ENCODE measurements at places on chromosomes 2 and 18.

DNA sequence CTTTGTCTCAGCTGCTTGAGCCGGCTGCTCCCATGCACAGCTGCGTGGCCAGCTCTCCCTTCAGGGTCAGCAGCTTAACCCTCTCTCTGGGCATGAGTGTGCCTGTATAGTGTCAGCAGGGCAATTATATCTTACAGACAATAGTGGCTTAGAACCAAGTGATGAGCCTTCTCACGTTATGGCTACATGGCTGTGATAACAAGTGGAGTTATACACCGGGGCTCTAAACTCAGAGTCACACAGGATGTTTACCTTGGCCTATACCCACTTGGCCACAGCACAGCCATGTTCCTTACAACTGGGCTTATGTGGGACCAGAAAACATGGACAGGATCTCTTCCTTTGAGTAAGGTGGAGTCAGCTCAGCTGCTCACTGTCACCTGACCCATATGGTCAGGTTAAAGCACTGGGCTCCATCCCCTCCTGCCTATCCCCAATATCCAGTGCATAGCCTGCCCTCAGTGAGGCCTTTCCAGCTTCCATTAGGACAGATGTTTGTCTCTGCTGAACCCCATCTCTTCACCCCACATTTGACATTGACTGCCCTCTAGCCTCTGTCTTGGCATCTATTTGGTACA lies 294.2 kb upstream of the NCKAP5 start:
- no peak for DNase-seq

DNA sequence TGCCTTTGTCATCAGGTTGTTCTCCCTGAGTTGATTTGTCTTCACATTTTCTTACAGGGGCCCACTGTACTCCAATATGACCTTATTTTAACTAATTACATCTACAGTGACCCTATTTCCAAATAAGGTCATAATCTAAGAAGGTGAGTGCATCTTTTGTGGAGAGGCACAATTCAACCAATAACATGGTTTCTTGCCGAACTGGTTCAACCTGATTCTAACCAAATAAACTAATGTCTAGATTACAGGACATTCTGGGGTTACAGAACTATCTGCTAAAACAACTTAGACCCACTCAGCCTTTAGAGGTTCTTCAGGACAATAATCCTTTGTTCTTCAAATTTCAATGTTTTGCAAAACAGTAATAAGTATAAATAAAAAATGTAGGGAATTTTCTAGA lies 496.5 kb upstream of the SOX11 start:
- no peak for DNase-seq

DNA sequence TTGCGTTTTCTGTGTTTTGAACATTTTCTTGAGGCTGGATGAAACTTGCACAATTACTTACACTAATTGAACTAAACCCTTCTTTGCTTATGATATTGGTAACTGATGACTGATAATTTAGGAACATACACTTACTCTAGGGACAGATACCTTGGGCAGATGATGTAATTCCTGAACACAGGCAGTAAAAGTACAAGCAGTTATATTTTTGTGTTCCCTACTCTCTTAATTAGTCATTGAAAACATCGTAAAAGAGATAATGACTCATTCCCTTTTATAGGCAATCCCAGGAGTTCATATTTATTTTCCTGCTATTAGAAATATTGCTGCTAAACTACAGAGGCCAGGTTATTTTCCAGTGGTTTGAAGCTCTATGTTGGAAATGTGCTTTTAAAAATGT lies 46.4 kb downstream of the CCDC85A start:
- no peak for DNase-seq

DNA sequence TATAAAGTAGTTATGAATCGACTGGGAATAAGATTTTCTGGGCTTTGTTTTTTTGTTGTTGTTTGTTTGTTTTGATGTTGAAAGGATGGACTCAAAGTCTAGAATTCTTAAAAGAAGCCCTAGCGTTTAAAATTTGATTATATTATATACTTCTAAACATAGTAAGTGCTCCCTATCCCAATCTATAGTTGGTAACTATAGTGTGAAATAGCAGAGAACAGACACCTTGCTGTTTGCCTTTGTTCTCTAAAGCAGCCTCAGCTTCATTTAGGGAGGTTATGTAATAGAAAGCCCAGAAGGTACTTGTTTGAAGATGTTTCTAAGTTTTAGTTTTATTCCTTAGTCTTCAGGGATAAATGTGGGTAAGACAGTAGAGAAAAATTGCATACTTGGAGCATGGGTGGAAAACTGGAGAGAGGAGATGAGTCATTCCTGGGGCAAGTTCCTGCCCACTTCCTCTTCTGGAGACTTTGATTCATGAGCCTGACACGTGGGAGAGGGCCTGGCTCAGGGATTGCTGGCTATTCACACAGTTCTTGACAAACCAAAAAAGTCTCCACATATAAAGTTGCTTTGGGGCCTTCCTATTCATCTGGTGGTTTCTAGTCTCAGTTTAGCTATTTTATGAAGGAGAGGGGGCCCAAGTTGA lies 131.9 kb downstream of the MYO1B start:
- no peak for DNase-seq

- peak; percentile 67 for DNase-seq
These were observed at the start of gene SEPTIN2 for GRCh38 chr2:241315879-241316631. Gene SEPTIN2 (plus strand): TSS chr2:241315925. CDS start chr2:241324233, 8,308 bp downstream.

GRCh38 chr2:41965909-41966295 lies 81.9 kb upstream of the PKDCC start:
- DNase-seq, result no peak

DNA sequence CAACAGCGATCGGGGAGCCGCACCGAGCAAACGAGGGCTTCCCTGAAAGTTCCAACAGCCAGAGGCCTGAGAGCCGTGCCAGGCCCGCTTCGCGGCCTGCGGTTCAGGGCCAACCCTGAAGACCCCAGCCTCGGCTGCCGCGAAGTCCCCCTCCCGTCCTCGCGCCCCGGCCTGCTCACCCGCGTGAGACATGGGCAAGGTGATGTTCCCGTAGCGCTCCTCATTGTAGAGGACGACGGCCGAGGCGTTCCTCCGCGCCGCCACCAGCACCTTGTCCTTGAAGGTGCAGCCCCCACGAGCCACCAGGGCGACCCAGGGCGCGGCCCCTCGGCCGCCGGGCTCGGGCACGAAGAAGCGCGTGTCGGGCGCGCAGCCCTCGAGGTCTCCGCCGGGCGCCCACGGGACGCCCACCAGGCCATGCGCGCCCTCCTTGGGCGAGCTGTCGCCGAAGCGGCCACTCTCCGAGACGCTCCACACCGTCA lies 510 bp downstream of the RNF149 start:
- no peak for DNase-seq

Measured in stimulated activated CD4-positive, alpha-beta T cell treated with anti-CD3 and anti-CD28 coated beads, Interleukin-15, amount 100 ng/mL, for 48 hours (primary cell).